ENCODE measurements at places on chromosomes 7 and 10.
A peak's percentile ranks its signal among the peaks of the same experiment; 100 is the strongest.

DNA sequence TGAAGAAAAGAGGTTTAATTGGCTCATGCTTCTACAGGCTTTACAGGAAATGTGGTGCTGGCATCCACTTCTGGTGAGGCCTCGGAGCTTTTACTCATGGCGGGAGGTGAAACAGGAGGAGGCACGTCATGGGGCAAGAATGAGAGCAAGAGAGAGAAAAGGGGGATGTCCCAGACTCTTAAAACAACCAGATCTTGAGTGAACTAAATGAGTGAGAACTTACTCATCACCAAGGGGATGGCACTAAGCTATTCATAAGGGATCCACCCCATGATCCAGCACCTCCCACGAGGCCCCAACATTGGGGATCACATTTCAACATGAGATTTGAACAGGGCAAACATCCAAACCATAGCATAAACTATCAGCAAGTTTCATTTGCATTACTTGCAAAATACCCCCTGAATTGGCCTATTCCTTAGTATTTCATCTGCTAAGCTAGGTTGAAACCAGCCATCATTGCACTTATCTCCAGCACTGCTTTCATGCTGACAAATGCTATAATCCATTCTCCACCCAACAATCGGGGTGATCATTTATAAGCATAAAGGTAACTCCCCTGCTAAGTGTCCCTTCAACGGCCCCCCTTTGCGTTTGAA, 179.0 kb downstream of the NOC3L start:
- no peak for DNase-seq

- no peak for DNase-seq
Observed at GRCh38 chr7:50534690-50535290, 30.4 kb downstream of the DDC start.

DNA sequence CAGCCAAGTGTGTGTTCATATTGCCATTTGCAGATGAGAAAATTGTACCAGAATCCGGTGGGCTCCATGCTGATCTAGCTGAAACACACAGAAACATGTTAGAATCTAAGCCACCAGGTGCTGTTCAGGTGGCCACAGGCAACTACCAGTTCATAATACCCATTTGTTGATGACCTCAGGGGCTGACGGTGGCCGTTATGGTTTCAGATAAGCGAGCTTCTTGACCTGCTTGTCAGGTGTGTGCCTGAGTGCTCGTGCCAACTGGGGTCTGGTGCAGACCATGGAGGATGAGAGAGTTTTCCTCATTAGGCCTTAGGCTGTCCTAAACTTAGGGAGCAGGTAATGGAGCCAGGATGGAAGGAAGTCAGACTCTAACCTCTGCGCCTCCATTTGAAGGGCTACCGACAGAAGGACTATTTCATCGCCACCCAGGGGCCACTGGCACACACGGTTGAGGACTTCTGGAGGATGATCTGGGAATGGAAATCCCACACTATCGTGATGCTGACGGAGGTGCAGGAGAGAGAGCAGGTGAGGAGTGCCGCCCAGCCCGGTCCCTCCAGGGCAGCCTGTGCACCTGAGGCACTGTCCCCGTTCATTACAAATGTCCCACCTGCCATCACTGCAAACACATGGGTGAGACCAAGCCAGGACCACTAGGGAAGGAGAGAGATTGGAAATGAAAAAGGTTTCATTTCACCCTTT, 53.1 kb downstream of the MKI67 start:
- no peak for DNase-seq

GRCh38 chr7:156378806-156379205, 261.8 kb upstream of the RNF32 start:
- no peak for DNase-seq

- DNase-seq, result no peak
Observed at GRCh38 chr7:6359021-6359420, 86.6 kb upstream of the CYTH3 start.

DNA sequence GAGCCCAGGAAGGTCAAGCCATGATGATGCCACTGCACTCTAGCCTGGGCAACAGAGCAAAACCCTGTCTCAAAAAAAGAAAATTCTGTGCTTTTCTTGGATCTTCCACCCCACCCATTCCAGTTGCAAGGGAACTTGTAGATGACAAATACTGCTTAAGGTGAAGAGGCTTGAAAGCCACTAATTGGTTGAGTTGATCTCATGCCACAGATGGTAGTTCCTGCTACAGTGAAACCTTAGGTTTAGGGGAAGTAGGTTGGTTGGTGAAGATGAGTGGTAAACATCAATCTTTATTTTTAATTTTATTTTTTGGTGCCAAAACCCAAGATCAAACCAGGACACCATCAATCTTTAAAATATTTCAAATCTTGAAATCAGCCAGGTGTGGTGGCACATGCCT, 2.9 kb upstream of the GDI2 start:
- DNase-seq, result no peak

DNA sequence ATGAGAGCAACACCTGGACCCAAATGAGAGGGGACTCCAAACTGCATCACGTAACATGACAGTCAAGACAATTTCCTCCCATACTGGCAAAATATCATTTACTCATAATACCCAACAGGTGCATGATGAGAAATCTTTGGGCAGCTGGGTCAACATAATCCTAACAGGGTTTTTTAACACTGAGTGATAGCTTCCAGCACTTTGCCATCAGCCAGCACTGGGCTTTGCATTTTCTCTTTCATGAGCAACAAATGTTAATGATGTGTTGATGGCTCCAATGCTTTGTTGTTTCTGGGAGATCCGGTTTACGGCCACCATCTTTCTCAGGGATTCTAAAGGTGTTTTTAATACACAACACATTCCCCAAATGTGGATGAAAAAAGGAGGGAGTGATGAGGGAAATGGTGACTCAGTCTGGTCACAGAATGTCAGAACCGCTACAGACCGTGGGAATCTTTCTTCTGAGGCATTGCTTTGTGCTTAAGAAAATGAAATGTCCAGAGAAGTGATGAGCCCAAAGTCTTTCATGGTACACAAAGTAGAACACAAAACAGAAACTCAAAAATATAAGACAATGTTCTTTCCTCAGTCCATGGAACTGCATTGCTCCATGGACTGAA, 705.7 kb upstream of the IGFBP3 start:
- no peak for DNase-seq

- DNase-seq, result peak; percentile 61
Observed at GRCh38 chr10:76133597-76134255, 702.3 kb downstream of the LRMDA start.

- no peak for DNase-seq
Observed at GRCh38 chr7:47449810-47450590, 131.9 kb downstream of the TNS3 start.

DNA sequence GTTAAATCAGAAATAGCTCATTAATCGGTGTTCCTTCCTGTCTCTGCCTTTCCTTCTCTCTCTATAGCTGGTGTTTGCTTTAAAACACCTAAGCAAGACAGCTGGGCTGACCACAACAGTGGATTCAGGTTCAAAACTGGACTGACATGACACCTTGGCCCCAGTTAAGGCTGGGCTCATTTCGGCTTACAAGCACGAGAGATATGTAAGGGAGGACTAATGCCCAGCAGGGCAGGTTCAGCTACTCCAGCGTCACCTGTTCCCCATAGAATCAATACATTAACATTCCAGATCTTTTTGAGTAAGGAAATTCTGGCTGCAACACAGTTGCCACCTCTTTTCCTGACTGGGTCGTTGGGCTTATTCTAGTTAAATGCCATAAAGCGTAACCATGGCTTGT, 323.0 kb upstream of the AOAH start:
- DNase-seq, result no peak

DNA sequence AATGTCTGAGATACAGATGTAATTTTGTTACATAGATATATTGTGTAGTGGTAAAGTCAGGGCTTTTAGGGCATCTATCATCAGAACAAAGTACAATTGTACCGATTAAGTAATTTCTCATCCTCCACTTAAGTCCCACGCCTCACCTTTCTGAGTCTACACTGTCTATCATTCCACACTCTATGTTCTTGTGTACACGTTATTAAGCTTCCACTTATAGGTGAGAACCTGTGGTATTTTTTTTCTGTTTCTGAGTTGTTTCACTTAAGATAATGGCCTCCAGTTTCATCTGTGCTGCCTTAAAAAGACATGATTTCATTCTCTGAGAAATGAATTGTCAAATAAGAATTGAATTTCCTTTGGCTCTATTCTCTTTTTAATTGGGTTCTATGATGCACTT, 15.5 kb upstream of the OSBPL3 start:
- DNase-seq, result no peak

DNA sequence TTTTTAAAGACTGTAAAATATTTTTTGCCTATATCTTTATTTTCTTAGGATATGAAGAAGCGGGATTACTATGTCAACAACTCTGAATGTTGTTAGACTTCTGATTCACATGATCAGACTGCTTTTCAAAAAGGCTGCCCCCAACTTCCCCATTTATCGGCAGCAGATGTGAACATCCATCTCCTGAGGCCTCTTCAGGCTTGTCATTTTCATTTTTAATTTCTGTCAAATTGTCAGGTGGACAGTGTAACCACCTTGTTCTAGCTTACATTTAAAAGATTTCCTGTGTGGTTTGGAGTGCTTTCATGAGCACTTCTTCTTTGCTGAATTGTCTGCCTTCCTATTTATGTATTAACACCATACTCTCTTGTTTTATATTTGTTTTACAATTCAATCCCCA, 78.8 kb upstream of the GSDME start:
- no peak for DNase-seq

GRCh38 chr7:135801045-135801693, 52.6 kb upstream of the FAM180A start:
- peak; percentile 89 for DNase-seq

- no peak for DNase-seq
Observed at GRCh38 chr10:128741180-128741579, 615.0 kb upstream of the MKI67 start.

DNA sequence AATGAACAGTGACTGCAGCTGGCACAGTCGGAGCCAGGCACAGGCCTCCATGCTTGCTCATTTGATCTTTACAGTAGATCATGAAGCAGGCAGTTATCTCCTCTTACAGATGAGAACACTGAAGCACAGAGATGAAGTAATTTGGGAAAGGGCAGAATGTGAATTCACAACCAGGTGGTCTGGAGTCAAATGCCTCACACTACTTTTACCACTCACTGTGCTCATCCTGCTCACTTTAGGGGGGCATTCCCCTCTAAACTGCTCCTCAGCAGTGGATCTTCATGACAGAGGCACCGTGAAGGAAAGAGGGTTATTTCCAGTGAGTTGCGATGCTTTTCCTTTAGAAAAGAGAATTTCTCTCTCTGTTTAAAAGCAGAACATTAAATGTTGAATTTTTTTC, 15.1 kb downstream of the SNX10 start:
- no peak for DNase-seq

DNA sequence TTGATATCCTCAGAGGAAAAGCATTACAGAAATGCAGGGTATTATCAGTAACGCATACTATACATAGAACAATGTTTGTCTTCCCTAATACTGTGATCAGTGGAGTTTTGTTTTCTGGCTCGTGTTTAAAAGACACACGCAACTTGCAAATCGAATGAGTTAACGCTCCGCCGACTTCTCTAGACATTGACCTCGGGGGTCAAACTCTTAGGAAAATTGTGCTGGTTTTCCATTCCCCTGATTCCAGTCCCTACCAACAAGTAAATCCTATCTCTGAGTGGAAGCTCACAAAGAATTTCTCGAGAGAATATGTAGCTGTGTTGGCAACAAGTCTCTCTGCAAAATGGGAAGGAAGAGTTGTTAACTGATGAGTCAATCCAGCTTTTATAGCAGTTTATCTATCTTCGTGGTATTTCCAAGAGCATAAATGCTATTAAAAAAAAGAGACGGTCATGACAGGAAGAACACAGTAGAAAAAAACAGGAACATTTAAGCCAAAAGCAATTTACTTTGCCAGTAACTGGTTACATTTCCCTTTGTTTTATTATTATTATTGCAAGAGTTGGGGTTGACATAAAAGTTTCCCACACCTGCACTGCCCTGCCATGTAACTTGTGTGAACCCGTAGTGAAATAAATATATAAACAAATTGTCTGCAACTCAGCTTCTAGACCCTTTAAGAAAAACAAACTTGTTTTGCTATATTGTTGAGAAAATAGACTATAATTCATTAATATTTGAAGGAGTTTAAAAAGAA, 144.4 kb downstream of the ARID5B start:
- DNase-seq, result peak; percentile 39

GRCh38 chr7:55120501-55121198, 101.8 kb downstream of the EGFR start:
- DNase-seq, result no peak

- no peak for DNase-seq
Observed at GRCh38 chr10:44471410-44471809, 86.5 kb upstream of the CXCL12 start.

DNA sequence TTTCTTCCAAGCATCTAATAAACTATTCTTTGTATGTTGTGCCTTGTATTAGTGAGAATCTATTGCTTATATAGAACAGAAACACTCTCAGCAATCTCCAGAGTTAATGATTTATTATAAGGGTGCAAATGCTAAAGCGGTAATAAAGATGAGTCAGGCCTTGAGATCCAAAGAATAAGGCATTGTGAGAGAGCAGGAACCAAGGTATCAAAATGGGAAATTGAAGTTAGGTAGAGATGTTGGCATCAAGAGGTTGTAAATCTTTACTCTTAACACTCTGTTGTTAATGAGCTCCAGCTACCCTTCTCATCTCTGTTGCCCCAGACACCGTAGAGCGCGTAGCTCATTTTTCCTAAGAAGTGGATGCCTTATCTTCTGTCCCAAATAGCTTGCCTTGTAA, 375.2 kb downstream of the ARL4A start:
- DNase-seq, result no peak

GRCh38 chr10:36621346-36621745, 504.1 kb upstream of the ANKRD30A start:
- DNase-seq, result no peak

GRCh38 chr10:51743146-51743545, 43.8 kb upstream of the CSTF2T start:
- DNase-seq, result peak; percentile 20

GRCh38 chr10:17954861-17955260, 3.1 kb downstream of the SLC39A12 start:
- DNase-seq, result no peak

- DNase-seq, result no peak
Observed at GRCh38 chr7:139656387-139656786, 121.4 kb downstream of the HIPK2 start.

- no peak for DNase-seq
Observed at GRCh38 chr7:12761111-12761510, 73.7 kb downstream of the ARL4A start.

DNA sequence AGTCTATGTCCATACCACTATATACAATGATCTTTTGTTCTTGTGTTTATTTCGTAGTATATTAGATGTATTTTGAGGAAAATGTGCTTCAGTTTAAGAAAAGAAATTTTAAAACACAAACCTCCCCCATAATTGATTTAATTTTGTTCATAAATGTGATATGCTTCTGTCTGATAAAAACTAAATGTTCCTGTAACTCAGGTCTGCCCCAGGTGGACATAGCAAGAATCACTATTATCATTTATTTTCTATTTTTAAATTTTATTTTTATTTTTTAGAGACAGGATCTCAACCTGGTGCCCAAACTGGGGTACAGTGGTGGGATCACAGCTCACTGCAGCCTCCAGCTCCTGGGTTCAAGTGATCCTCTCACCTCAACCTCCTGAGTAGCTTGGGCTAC, 43.2 kb downstream of the BEND7 start:
- DNase-seq, result no peak

All from brain (organoid and tissue), 16 donors.